ENCODE measurements at places on chromosomes 12 and 14.

- DNase-seq = no peak
Measured at GRCh38 chr12:88998421-88998820, 353.9 kb downstream of the DUSP6 start.

DNA sequence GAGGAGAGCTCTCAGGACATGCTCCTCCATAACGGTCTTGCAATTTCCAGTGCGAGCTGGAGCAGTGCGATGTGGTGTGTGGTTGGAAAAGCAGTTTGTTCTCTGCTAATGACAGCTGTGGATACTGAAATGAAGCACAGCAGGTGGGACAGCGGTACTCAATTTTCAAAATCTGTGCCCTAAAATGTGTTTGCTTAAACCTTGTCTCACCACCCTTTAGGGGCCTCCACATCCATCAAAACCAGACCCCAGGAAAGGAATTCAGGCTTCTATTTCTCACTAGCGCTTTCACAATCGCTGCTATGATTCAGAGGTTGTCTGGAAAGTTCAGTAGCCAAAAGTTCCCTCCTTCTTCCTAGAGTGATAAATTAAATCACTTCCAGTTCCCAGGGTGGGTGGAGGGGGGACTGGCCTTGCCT lies 440.8 kb downstream of the EGLN3 start:
- peak; percentile 56 for DNase-seq

- no peak for DNase-seq
Measured at GRCh38 chr12:28537474-28537873, 347.2 kb downstream of the CCDC91 start.

- DNase-seq = no peak
Measured at GRCh38 chr12:68622250-68622649, 11.6 kb downstream of the RAP1B start.

DNA sequence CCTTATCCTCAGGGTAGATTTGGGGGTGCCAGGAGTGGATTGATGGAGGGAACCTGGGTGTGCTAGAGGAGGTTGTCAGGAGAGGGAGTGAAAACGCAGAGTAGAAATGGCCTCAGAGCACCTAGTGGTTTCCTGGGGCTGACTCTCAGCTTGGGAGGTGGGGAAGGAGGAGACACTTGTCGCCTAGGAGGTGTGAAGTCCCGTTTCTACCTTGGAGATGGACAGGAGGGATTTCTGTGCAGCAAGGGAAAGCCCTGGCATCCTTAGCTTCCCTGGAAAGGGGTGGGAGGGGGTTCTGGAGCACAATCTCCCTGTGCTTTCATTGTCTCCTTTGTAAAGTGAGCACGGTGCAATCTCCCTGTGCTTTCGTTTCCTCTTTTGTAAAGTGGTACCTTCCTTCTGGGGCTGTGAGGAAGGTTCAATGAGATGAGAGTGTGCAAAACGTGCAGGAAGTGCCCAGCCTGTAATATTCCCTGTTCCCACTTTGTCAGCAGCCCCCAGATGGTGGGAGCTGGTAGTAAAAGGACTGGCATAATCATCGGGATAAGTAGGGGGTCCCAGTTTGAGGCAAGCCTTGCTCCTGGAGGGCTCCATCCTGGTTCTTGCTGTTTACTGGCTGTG lies 1.6 kb downstream of the OAS3 start:
- DNase-seq = no peak

- no peak for DNase-seq
Measured at GRCh38 chr12:90199006-90199405, 490.4 kb upstream of the ATP2B1 start.
